ENCODE measurements at places on chromosomes 4 and X. TPM values are rescaled to one million over a fixed set of nuclear protein-coding genes. Genes with fewer than 3 reads are reported as not detected.
A peak's percentile ranks its signal among the peaks of the same experiment; 100 is the strongest.

- no peaks in the 10 kb centered on the region for H3K4me1 ChIP-seq
- no peak for DNase-seq
- H3K36me3 ChIP-seq = peaks cover 5% of the 10 kb centered on the region
- H3K27ac ChIP-seq = no peak overlapping the region
- H3K4me3 ChIP-seq = no peak overlapping the region
Measured at GRCh38 chr4:119068529-119068962, 67.1 kb upstream of the MYOZ2 start.

DNA sequence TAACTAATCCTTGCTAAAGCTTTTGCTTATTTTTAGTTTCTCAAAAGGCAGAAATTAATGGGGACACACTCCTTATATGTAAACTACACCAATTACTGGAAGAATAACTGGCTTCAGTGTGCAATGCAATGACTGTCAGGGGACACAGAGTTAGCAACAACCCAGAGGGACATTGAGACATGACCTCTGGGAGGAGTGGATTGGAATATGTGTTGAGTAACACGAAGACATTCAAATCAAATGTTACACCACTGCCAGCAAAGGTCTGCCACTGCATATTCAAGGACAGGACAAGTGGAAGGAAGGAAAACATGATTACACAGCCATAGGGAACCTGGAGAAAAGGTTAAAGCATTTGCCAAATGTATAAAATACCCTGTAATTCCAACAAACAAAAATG lies 240.1 kb upstream of the FSTL5 start:
- no peak overlapping the region for H3K4me3 ChIP-seq
- no peaks in the 10 kb centered on the region for H3K36me3 ChIP-seq
- peak; percentile 19 for DNase-seq
- no peak overlapping the region for H3K27ac ChIP-seq

- H3K4me1 ChIP-seq = no peaks in the 10 kb centered on the region
- peaks cover 36% of the 10 kb centered on the region for H3K27me3 ChIP-seq
- no peaks in the 10 kb centered on the region for H3K36me3 ChIP-seq
Measured at GRCh38 chr4:6527259-6527658, 47.7 kb upstream of the MAN2B2 start.

GRCh38 chr4:116469582-116469981 lies 615.8 kb downstream of the TRAM1L1 start:
- no peak for DNase-seq
- H3K36me3 ChIP-seq = no peaks in the 10 kb centered on the region
- H3K27me3 ChIP-seq = no peaks in the 10 kb centered on the region
- no peaks in the 10 kb centered on the region for H3K4me1 ChIP-seq
- no peak overlapping the region for H3K4me3 ChIP-seq

DNA sequence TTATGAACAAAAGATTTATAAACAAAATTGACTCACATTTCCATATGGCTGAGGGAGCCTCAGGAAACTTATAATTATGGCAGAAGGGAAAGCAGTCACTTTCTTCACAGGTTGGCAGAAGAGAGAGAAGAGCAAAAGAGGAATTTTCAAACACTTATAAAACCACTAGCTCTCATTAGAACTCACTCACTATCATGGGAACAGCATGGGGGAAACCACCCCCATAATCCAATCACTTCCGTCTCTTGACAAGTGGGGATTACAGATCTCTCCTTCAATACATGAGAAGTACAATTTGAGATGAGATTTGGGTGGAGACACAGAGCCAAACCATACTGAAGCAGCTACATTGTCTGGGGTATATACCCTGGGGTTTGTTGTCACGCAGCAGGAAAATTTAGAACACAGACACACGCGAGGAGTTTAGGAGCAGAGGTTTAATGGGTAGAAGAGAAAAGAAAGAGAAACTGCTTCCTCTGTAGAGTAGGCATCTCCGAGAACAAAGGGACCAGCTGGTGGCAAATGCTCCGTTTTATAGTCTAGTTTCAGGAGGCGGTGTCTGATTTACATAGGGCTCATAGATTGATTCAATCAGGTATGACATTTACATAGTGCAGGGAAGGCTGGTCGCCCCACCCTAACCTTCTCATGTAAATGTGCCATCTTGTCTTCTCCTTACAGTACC lies 2277.7 kb upstream of the AGA start:
- no peak for DNase-seq
- H3K27me3 ChIP-seq = no peaks in the 10 kb centered on the region
- no peak overlapping the region for H3K27ac ChIP-seq
- H3K4me1 ChIP-seq = no peaks in the 10 kb centered on the region

- no peaks in the 10 kb centered on the region for H3K4me1 ChIP-seq
- no peaks in the 10 kb centered on the region for H3K36me3 ChIP-seq
- H3K4me3 ChIP-seq = no peak overlapping the region
- H3K27ac ChIP-seq = no peak overlapping the region
- H3K27me3 ChIP-seq = no peaks in the 10 kb centered on the region
- peak; percentile 37 for DNase-seq
Measured at GRCh38 chr4:183362916-183363542, 40.8 kb upstream of the CLDN24 start.

- no peak overlapping the region for H3K27ac ChIP-seq
- H3K4me1 ChIP-seq = no peaks in the 10 kb centered on the region
- H3K27me3 ChIP-seq = no peaks in the 10 kb centered on the region
Measured at GRCh38 chr4:78749258-78749971, 26.7 kb upstream of the BMP2K start.

Gene GRIA3
- not detected for total RNA-seq

Gene TMEM185A
- 18.7 TPM for total RNA-seq
